ENCODE measurements at places on chromosomes 12 and 14. TPM values are rescaled to one million over a fixed set of nuclear protein-coding genes. Genes with fewer than 3 reads are reported as not detected.

Gene IL31
- 0.24 TPM for total RNA-seq

Gene PLCZ1
- total RNA-seq: not detected

Gene OLR1
- not detected for total RNA-seq

Gene OTOGL
- total RNA-seq: not detected

Data from T-helper 1 cell treated with Interleukin-12 subunit alpha and Interleukin-12 subunit beta and Interleukin-4 antibody, amounts not matched to agents 30 ng/mL and 1 ng/mL, for 36 hours (primary cell).